Activated effector memory CD4-positive, alpha-beta T cell treated with anti-CD3 and anti-CD28 coated beads, Interleukin-2, amount 50 U/mL, for 16 hours (primary cell): ENCODE measurements at places on chromosomes 2 and 18.
A peak's percentile ranks its signal among the peaks of the same experiment; 100 is the strongest.

- no peak for DNase-seq
These were observed 3.9 kb upstream of the ERMN start for GRCh38 chr2:157329524-157329923.

DNA sequence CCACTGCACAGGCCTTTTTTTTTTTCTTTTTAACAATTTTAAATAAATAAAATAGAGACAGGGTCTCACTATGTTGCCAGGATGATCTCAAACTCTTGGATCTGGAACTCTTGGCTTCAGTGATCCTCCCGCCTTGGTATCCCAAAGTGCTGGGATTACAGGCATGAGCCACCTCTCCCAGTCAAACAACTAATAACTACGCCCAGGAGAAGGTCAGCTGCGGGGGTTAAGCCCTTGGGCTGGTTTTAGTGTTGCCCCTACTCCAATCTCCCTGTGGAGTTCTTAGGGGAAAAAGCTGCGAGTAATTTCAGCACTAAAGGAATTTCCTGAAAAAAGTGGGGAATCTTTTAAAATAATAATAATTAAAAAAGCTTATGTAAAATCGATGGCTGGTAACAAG, 96.4 kb upstream of the XPO1 start:
- DNase-seq, result peak; percentile 5

GRCh38 chr2:181850936-181851560, 40.5 kb upstream of the ITPRID2 start:
- DNase-seq, result no peak

GRCh38 chr2:6139916-6140315, 447.7 kb downstream of the SOX11 start:
- no peak for DNase-seq

GRCh38 chr2:223923976-223924375, 21.2 kb downstream of the WDFY1 start:
- no peak for DNase-seq

- DNase-seq, result no peak
These were observed 20.8 kb upstream of the MGAT4A start for GRCh38 chr2:98751748-98752147.

DNA sequence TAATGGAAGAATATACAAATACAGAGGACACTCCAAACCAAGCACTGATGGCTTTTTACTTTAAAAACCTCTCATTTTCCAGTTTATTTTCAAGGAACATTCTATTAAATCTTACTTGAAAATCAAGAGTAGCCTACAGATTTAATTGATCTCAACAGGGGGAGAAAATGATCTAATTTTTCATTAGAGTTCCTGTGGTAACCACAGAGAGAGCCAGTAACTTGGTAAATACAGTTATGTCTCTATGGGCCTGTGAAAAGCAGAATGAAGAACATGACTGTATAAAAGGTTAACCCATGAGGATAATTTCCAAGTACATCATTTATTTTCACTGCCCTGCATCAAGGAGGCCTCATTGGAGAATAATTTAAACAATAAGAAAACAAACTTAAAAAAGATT, 39.8 kb upstream of the ITPRID2 start:
- DNase-seq, result no peak

DNA sequence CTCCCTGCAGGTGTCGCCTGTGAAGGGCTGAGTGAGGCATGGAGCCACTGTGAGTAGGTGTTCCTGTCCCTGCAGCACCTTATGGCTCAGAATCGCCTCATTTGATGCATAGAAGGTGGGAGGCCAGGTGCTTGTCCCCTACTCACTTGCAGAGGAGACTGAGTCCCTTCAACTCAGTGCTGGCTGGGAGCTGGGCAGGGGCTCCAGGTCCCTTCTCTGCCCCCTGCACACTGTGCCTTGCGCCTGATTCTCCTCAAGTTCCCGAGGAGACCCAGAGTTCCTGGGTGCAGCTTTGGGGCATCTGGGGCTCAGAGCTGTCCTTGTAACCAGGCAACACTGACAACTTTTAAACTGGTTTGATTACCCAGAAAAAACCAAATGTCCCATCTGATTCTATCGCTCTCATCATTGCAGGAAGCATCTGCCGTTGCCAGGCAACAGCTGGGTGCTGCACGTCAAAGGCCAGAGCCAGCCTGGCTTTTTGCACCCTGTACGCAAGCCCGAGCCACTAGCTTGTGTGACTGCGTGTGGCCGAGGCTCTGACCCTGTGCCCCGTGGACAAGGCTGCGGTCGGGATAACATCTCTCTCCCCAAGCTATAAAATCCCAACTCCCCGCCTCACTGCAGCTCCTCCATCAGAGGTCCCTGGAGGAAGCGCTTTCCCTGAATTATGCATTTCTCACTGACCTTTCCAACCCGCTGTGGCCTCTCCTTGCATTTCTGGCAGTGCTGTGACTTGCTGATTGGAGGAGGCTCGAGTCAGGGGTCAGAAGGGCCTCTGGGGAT, 130.8 kb upstream of the HDAC4 start:
- DNase-seq, result no peak

GRCh38 chr18:63725682-63726480, 23.1 kb downstream of the SERPINB11 start:
- no peak for DNase-seq

DNA sequence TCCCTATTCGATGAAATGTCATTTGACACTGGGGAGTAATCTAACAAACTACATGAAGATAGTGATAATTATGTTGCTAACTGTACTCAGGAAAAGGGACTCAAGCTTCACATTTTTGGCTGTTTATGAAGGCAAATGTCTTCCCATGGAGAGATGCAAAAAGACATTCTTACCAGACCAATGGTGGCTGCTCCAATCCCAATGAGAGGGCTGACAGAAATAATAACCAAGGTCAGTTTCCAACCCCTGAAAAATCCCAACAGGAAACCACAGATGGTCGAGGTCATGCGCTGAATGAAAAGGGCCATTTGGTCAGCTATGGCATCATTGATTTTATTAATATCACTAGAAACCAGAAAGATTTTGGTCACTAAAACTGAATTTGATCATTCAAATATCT, 37.6 kb downstream of the ABCB11 start:
- no peak for DNase-seq

- DNase-seq, result no peak
These were observed 46.4 kb upstream of the RNF152 start for GRCh38 chr18:61939046-61939674.

DNA sequence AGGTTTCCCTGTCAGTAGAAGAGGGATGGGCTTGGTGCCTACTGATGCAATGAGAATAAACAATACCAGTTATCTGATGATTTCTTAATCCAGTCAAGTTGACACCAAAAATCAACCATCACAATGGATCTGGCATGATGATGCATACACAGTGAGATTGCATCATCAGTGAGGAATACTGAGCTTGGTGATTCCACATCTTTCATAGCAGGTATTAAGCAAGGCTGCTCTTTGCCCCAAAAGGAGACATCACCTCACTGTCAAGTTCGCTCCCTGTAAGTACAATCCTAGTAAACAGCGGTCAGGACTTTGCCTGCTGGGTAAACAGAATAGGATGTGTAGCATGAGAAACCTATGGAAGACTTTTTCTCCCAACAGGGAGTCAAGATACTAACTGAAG, 282.7 kb upstream of the CDH2 start:
- no peak for DNase-seq

GRCh38 chr2:127425540-127426490, 7.6 kb downstream of the PROC start:
- DNase-seq, result no peak

DNA sequence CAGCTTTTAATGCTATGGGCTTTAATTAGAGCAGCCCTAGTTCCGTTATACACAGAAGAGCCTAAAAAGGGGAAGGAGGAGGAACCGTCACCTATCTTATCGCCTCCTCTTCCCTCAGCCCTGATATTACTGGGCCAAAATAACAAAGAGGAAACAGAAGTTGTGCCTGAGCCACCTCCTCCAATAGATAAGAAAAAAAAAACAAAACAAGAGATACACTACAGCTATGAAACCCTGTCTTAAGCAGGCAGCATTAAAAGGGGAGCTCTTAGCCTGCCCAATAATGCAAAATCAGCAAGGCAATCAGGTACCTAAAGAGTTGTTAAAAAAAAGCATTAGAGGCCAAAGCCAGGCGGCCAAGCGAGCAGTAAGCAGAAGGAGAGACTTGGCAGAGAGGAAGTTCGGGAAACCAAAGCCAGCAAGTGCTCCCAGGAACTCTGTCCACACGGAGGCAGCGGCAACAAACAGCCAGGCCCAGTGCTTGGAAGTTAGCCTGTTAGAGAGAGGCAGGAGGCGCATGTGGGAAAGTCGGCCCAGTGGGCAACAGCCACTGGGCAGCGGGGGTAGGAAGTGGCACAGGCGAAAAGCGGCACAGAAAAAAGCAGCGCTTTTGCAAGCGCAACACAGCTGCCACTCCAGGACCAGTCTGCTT, 41.8 kb upstream of the PDK1 start:
- no peak for DNase-seq

- no peak for DNase-seq
These were observed 29.0 kb downstream of the LAMA3 start for GRCh38 chr18:23718243-23718720.

DNA sequence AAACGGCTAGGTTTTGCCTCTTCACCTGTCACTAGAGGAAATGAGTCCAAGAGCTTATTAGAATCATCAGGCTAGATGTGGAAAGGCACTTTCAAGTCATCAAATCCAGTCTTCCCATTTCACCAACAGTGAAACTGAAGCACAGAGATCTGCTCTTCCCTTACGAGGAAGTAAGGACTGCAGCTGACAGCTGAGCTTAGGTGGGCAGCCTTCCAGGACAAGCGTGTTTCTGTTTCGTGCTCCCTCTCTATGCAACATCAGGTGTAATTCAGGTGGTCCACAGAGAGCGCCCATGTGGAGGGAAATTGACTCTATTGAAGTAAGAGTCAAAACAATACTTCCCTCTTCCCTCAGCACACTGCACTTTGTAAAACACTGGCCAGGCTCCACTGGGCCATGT, 5.5 kb downstream of the CYRIA start:
- no peak for DNase-seq

DNA sequence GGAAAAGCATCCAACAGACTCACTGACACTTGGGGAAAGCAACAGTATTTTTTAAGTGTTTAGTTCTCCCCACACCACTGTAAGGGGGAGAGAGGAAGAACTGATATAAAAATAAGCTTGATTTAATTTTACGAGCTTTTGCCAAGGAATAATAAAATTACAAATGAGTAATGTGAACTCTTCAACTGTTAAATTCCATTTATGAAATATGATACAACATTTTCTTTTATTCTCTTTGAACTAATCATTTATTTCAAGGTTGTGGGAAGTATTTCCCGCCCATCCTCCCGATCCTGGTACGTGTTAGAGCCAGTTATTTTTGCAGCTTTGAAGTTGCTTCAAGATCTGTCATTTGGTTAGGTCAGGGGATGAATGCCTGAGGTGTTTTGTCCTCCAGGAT, 35.2 kb downstream of the WDPCP start:
- DNase-seq, result no peak

- peak; percentile 75 for DNase-seq
These were observed 36.6 kb downstream of the DARS1 start for GRCh38 chr2:135948642-135949355.

GRCh38 chr18:58800582-58800981, 64.1 kb upstream of the ZNF532 start:
- no peak for DNase-seq

GRCh38 chr2:217396586-217396985, 536.7 kb upstream of the TNP1 start:
- DNase-seq, result no peak

DNA sequence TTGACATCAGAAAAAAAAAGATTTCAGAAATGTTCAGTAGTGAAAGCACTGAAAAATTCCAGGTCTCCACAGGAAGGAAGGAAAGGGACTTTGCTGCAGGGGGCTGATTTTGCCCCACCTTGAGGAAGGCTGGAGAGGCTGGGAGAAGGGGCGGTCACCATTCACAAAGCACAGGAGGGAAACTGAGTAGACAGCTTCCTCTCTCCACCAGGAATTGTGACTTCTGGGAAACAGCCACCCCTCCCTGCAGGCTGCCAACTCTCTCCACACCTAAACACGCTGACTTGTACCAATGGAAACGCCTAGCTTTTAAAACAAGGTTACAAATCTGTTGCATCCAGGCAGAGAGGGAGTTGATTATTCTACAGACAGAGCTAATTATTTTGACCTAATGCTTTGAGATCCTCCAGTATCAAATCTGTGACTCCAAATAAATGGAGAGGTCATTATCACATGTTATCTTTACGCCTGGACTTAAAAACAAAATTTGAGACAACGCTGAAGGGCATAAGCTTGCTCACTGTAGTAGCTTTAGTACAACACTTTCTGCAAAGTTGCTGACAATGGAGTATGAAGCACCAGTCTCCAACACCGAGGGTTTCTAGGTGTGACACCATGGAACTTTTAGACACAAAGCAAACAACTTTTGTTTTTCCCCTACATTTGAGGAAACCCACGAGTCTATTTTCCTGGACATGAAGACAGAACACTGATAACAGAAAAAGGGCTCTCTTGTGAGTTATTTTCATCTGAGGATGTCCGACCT, 42.7 kb downstream of the EPHA4 start:
- DNase-seq, result no peak

GRCh38 chr2:96423828-96424227, 81.3 kb downstream of the NEURL3 start:
- DNase-seq, result no peak

- DNase-seq, result peak; percentile 59
These were observed 1.3 kb downstream of the SLC66A3 start for GRCh38 chr2:11156396-11157075.

DNA sequence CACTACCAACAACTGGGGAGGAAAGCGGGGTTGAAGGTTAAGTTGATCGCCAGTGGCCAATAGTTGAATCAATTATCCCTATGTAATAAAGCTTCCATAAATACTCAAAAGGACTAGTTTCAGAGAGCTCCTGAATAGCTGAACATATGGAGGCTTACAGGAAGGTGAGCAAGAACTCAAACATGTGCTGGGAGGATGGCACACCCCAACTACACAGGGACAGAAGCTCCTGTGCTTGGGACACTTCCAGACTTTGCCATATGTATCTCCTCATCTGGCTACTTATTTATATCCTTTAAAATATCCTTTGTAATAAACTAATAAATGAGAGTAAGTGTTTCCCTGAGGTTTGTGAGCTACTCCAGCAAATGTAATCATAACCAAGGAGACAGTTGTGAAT, 115.7 kb downstream of the HNMT start:
- DNase-seq, result no peak

GRCh38 chr18:43115076-43115921, at the start of gene RIT2:
TSS of gene RIT2 (minus strand) at chr18:43115685.
- no peak for DNase-seq

GRCh38 chr18:12076424-12077140, 17.1 kb upstream of the ANKRD62 start:
- DNase-seq, result no peak

DNA sequence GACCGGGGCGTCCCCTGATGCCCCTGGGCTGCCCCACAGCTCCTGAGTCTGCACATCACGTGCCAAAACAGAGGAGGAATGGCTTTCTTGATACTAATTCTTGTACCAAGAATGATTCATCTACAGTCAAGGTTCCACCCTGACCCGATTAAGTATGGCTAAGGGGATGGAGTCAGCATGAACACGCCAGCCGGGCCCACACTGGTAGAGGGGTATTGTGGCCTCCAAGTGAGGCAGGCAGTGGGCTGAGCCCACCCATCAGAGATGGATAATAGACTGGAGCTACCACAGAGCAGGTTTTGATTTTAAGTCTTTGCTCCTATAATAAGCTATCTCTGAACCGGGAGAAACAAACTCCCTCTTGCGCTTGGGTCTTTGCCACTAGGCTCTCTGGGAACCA, 17.9 kb upstream of the GNAL start:
- DNase-seq, result no peak

- no peak for DNase-seq
These were observed 33.3 kb downstream of the ANXA4 start for GRCh38 chr2:69774984-69775982.

GRCh38 chr2:98605076-98605475, 3.2 kb downstream of the COA5 start:
- DNase-seq, result no peak
